ENCODE measurements at places on chromosomes 7 and 10.

DNA sequence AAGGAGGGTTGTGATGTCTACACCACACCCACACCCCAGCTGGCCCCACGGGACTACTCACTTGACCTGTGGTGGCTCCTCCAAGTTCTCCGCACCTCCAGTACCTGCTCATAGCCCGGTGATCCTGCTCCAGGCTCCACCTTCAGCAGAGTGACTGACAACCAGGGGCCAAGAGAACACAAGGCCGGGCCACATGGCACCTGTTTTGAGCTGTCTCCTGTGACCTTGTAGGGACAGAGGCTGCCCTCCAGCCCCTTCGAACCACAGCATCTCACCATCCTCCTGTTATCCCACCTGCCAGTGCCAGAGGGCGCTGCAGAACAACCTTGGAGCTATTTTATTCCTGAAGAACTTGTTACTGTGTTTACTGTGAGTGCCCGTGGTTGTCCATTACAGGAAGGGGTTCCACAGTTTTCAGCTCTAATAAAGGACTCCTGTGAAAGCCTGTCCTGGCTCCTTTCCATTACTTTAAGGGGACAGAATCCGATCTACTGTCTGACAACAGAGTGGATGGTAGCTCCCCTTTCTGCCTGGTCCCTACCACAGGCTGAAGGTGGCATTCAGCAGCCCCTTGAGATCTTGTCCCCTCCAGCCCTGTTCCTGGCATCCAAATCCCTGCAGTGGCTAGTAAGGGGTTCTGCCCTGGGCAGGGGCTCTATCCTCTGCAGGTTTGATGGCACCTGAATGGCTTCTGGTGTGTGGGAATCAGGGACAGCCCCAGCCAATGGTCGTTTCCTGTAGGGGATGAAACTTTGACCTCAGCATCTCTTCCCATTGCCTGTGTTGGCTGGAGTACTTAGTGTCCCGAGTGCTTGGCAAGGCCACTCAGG lies 50.8 kb downstream of the C10orf120 start:
- DNase-seq: peak; percentile 29

DNA sequence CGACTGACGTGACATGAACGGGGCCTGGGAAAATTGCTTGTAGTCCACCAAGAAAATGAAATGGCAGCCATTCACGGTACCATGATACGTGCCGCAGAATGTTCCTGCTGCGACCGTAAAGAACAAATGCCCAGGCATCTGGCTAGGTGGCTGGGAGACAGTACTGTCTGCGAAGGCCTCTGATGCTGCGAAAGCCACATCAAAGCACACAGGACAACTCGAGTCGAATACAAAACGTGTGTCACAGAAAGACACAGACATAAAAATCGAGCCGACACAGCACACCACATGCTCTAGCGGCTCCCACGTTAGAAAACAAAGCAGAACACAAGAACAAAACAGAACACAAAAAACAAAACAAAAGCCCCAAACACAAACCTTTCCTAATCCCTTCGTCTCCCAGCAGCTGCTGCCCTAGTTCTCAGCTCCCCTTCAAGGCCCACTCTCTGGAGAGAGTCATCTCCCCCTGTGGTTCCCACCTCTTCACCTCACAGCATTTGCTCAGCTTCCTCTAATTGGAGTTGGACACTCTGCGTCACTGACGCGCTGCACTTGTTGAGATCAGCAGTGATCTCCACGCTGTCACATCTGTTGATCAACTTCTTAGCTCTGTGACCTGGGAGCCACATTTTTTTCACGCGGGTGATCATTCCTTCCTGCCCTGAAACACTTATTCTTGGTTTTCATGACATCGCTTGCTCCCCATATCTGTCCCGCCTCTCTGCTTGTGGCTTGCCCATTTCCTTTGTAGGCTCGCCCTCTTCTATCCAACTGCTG lies 112.2 kb downstream of the CLEC2L start:
- DNase-seq: peak; percentile 43

DNA sequence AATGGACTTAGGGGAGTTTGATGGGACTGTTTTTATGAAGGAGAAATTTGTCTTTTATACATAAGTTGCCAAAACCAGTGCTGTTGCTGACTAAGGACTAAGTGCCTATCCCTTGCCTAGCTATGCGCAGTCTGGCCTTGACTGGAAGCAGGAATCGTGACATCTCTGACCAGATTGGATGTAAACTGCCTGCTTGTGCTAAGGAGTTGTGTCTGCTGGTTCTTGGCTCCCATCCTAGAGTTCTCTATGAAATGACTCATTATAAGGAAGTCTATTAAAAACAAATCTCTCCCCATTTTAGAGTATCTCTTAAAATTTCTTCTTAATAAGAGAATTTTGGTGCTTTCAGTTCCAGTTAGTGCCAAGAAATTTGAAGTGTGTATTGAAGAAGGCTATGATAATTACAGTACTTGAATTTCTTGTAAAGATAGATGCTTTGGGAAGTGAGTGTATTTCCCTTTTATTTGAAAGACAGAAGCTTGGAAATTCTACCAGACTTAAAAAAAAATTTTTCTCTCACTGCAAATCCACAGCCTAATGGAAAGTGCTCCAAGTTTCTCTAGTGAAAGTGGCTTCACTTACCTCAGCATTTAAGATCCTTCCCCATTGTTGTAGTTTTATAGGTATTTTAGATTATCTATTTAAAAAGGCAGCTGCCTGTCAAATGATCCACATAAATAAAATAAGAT lies 77.6 kb downstream of the BICC1 start:
- DNase-seq: no peak

GRCh38 chr7:123569352-123570010 lies 11.9 kb upstream of the NDUFA5 start:
- no peak for DNase-seq

DNA sequence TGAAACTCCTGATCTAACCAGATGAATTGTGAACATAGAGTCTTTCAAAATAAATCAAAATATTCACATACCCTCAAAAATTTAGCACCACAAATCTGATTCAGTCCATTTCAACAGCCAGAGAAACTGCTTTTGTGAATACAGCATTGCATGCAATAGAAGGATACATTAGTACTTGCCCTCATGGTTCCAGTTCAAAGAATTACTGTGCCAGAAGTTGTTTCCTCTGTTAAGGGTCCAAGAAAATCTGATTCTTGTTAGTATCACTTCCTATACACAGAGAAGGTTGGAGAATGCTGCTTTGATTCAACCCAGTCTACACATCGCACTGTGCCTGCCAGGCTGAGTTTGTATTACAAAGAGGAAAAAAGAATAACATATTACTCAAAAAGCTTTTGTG lies 115.6 kb downstream of the TFEC start:
- no peak for DNase-seq

DNA sequence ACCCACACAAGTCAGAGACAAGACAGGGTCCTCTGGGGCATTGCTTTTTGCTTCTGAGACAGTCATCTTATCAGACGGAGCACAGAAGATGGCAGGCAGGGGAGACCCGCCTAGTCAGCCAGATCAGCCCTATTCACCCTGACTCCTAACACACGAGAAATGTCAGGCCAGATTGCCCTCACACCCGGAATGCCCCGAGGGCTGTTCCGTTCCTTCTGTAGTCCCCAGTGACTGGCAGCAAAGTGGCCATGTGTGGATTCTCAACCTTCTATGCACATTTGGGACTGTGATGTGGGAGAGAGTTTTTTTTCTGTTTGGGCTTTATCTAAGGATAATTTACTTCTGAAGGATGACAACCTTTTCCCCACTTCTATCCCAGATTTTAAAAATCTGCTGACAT lies 35.5 kb upstream of the TBX20 start:
- no peak for DNase-seq

GRCh38 chr10:19944911-19945663 lies 128.9 kb downstream of the PLXDC2 start:
- DNase-seq: no peak

DNA sequence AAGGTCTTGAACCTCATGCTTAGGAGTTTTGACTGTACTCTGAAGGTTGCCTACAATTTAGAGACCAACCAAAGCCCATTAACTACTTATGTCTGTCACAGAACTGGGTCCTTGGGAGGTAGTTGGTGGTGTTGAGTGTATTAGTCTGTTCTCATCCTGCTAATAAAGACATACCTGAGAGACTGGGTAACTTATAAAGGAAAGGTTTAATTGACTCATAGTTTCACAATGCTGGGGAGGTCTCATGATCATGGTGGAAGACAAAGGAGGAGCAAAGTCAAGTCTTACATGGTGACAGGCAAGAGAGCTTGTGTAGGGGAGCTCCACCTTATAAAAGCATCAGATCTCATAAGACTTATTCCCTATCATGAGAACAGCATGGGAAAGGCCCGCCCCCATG lies 319.6 kb upstream of the ZMIZ1 start:
- DNase-seq: no peak

- no peak for DNase-seq
These were observed 70.9 kb upstream of the RAPGEF5 start for GRCh38 chr7:22427855-22428254.
